ENCODE measurements at places on chromosomes 4 and X.

DNA sequence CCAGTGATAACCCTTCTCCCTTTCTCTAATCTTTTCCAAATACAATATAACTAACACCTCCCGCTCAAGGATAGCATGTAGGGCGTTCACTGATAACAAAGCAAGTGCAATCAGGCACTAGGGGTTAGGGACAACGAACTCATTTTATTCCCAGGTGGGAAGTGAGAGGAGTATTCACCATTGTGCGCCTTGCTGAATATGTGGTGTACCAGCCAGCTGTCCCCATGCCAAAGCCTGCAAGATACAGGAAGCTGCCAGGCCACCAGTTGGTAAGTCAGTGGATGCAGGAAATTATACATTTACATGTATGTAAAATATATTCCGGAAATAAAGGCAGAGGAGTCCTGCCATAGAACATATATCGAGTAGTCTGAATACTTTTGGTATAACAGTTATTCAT lies 6.3 kb upstream of the HPRT1 start:
- DNase-seq: no peak

DNA sequence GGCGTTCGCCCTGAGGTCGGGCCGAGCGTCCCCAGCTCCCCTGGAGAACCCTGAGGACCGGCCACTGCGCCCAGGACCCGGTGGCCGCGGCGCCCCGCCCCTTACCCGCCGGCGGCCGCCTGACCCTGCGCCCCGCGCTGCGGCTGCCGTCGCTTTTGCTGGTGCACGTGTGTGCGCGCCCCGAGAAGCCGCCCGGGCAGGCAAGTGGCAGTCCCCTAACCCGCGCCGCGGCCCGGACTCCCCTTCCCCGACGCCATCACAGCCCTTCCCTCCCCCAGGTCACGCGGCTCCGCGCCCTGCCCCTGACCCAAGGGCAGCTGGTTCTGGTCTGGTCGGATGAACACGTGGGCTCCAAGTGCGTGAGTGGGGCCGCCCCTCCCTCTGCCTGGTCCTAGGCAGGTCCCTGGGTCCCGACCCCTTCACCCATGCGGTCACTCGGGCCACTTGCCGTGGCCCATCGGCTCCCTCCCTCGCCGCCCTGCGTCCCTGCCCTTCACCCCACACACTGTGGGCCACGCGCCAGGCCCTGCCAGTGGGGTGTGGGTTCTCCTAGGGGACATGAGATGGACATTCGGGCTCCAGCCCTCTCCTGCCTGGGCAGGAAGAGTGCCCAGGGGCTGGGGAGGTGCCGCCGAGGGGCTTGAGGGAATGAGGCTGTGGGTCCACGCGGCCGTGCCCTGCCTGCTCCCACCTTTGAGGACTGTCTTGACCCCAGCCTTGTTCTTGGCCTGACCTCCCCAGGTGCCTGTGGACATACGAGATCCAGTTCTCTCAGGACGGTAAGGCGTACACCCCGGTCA lies 8.0 kb upstream of the FGFRL1 start:
- DNase-seq: no peak

- DNase-seq: no peak
Observed at GRCh38 chrX:150375243-150375770, 12.2 kb downstream of the MAMLD1 start.

DNA sequence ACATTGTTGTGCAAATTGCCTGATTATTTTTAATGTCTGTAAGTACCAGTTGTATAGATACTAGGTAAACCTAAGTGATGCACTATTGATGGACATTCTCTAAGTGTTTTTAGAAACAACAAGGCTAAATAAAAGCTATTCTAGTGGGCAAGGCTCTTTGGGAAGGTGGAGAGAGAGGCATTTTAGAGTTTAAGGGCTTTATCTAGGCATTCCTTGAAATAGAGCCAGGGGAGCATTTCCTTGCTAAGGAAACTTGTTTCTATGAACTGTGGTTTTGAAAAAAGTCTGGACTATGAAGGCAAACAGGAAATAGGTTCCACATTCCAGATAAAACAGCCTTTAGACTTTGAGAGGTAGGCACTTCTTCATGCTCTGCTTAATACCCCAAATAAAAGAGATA lies 23.8 kb downstream of the BMX start:
- no peak for DNase-seq

- DNase-seq: no peak
Observed at GRCh38 chrX:149903889-149904748, 23.1 kb downstream of the MAGEA8 start.

DNA sequence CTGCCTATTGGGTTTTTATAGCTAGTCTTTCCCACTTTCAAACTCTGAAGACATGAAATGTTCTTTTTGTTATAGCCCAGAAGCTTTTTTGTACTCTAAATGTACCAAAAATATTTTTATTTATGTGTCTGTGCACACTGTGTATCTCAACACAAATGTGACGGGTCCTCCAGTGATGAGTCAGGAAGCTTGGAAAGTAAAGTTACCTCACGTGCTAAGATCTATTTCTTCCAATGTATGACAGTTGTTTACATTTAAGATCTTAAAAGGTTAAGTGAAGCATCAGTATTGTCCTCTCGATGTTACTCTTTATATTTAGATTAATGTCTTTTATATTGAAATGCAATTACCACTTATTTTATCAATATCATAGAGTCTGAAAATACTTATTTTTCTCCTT lies 29.1 kb upstream of the PRSS12 start:
- DNase-seq: no peak

- no peak for DNase-seq
Observed at GRCh38 chr4:97394653-97395052, 748.6 kb downstream of the STPG2 start.

- no peak for DNase-seq
Observed at GRCh38 chr4:21554500-21554899, 394.1 kb downstream of the KCNIP4 start.

DNA sequence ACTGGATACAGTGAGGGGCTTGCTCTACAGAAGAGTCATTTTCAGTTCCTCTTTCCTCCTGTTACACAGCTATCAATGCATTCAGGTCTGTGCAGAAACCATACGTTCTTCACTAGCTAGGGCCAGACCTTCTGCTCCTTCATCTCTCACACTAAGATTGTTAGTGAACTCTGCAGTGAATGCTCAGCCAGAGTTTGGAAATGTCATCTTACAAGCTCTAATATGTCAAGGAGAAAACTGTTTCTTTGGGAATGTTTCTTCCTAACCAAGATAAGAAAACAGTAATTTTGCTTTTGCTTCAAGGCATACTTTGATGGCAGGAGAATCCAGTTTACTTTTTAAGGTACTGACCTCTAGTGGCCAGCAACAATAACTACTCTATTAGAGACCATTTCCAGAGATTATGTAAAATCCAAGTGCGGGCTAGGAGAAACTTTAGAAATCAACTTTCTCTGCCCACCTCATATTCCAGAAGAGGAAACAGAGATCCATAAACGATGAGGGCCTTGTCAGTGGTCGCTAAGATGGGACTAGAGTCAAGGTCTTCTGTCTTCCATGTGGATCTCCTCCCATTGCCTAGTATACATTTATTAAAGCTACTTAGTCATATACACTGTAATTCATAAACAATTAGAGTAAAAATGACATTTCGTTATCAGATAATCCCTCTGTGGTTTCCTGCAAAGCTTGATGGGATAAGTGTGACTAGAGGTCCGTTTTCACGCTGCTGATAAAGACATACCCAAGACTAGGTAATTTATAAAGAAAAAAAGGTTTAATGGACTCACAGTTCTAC lies 12.1 kb upstream of the CC2D2A start:
- DNase-seq: no peak

DNA sequence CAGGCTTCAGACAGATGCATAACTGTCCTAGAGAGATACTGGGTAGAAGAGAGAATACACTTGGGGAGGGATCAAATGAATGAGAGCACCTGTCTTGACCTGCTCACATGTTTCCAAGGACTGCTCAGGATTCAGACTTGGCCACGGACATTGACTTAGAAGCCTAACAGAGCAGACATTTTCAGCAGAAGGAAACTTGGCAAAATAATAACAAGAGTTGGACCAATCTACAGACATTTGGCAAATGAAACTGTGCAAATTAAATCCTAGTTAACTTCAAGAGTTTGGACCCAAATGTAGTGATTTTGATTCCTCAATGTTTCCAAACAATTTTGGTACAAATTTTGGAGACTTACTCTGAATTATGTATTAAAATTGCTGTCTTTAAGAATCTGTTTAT lies 223.9 kb downstream of the CAMK2D start:
- DNase-seq: no peak

- DNase-seq: no peak
Observed at GRCh38 chr4:39053983-39054382, 8.0 kb upstream of the KLHL5 start.

DNA sequence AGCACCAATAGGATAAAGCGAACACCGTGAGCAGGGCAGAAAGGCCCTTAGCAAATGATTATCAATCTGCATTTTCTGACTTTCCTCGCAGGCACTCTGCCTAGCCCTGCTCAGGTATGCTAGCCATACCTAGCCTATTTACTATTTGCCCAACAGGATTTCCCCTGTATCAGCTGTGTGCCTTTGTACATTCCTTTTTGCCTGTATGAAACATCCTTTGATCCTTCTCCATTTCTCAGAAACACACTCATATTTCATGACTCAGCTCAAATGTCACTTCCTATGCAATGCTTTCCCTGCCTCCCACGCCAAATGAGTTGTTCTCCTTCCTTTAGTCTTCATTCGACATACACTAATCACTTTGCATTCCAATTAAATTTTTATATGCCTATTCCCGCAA lies 37.2 kb downstream of the PCDH7 start:
- no peak for DNase-seq

DNA sequence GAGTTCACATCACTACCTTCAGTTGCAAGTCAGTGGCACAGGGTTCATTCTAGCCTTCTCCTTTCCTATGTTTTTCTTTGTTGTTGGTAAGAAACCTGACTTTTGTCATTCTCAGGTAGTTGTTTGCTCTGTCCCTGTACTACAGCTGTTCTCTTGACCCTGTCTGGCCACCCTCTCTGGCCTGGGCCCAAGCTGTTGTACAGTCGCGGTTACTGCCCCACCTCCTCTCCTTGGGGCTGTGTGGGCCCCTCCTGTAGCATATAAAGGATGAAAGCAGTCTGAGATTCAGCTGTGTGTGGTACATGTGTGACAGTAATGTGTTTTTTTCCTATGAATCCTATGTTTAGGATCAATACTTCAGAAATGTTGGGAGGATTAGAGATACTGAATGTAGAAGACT lies 12.5 kb downstream of the MOB1B start:
- no peak for DNase-seq

GRCh38 chrX:107880054-107880610 lies 54.5 kb downstream of the MID2 start:
- DNase-seq: no peak

GRCh38 chr4:132108784-132109183 lies 1040.3 kb upstream of the PCDH10 start:
- no peak for DNase-seq

DNA sequence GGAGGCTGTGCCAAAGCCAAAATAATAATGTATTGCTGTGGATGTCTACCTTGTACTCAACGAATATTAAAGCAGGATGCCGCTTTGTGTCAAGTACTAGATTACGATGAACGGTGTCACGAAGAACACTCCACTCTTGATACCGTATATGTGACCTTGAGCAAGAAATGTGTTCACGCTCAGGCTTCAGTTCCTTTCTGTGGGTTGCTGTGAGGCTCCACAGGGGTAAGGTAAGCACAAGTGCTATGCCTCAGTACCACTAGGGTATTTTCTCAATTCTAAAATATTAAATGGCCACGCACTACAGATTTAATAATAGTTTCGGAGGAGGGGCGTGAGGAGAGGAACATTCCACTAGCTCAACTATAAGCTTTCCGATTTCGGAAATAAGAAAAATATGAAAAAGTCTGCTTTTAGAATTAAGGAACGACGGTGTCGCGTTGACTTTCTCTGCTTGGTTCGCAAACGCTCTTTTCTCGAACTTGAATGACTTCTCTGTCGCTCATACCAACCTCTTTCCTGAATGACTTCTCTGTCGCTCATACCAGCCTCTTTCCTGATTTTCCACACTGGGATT lies 607 bp upstream of the SCOC start:
- no peak for DNase-seq

DNA sequence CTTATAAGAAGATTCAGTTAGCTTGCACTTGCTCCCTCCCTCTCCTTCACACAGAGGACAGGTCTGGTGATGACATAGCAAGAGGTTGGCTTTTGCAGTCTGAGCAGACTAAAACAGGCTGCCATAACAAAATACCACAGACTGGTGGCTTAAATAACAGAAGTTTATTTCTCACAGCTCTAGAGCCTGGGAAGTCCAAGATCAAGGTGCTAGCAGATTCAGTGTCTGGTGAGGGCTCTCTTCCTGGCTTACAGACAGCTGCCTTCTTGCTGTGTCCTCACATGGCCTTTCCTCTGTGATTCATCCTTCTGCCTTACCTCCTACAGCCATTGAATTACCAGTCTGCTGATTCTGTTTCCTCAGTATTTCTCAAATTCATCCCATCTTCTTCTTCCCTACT lies 13.1 kb downstream of the RP2 start:
- no peak for DNase-seq

- DNase-seq: no peak
Observed at GRCh38 chr4:168860827-168861226, 149.2 kb downstream of the CBR4 start.

- DNase-seq: no peak
Observed at GRCh38 chrX:125627676-125628075, 308.0 kb downstream of the TEX13C start.

DNA sequence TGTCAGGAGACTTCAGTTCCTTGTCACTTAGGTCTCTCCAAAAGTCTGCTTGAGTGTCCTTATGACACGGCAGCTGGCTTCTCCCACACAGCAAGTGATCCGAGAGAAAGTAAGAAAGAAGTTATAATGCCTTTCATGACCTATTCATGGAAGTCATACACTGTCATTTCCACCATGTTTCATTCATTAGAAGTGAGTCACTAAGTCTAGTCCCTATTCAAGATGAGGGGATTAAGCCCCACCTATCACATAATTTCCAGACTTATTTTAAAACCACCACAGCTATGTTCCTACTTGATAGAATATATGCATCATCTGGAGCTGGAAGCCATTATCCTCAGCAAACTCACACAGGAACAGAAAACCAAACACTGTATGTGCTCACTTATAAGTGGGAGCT lies 25.2 kb upstream of the COL25A1 start:
- no peak for DNase-seq

GRCh38 chr4:40157436-40157835 lies 39.4 kb upstream of the RHOH start:
- no peak for DNase-seq

GRCh38 chr4:184384056-184384809 lies 90.1 kb downstream of the IRF2 start:
- DNase-seq: no peak

- no peak for DNase-seq
Observed at GRCh38 chrX:10350981-10351380, 194.2 kb downstream of the CLCN4 start.

GRCh38 chrX:86241547-86241946 lies 93.3 kb downstream of the DACH2 start:
- no peak for DNase-seq

GRCh38 chr4:133156096-133156495 lies 7.0 kb downstream of the PCDH10 start:
- DNase-seq: no peak
